GM23248 (cell line): ENCODE measurements at places on chromosomes 5 and 9. TPM values are rescaled to one million over a fixed set of nuclear protein-coding genes. Genes with fewer than 3 reads are reported as not detected.

The SLC34A3 gene
- total RNA-seq: not detected in 2 replicates

The CACFD1 gene
- 7.0 and 8.5 TPM in 2 replicates for total RNA-seq

The FLT4 gene
- 0.76 TPM in 1 of 2 replicates, not detected in the other for total RNA-seq

The CPEB4 gene
- 11.6 and 16.3 TPM in 2 replicates for total RNA-seq

The TAF1L gene
- not detected in 2 replicates for total RNA-seq

The MCIDAS gene
- total RNA-seq: not detected in 2 replicates

The SLCO6A1 gene
- not detected in 2 replicates for total RNA-seq

The NR4A3 gene
- total RNA-seq: 1.4 and 1.8 TPM in 2 replicates

The TICAM2 gene
- 1.9 and 12.3 TPM in 2 replicates for total RNA-seq

The C5orf22 gene
- total RNA-seq: 13.5 and 17.1 TPM in 2 replicates

The DIRAS2 gene
- total RNA-seq: not detected in 2 replicates

The SAPCD2 gene
- 5.4 TPM in 2 replicates for total RNA-seq

GRCh38 chr9:128999581-129000206 is 28.4 kb downstream of the SH3GLB2 start:
- peaks cover 9% of the 10 kb centered on the region; the same call in 1 of the 2 replicates for H3K36me3 ChIP-seq
- no peak overlapping the region for H3K27ac ChIP-seq
- no peaks in the 10 kb centered on the region for H3K27me3 ChIP-seq

DNA sequence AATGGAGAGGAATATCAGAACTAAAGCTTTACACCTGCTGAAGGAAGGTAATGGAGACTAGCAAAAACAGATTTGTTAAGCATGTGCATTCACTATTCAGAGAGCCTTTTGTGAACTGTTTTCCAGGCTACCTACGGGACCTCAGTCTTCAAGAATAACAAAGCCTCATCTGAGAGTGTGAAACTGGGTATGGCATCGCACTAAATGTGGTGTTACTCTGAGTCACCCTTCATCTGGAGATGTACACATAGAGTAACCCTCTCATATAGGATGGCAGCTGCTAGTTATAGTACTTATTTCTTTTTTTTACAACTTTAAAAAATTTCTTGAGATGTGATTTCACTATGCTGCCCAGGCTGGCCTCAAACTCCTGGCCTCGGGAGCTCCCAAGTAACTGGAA is 306.8 kb downstream of the ZNF608 start:
- no peak for DNase-seq
- H3K27me3 ChIP-seq: peaks cover 30% of the 10 kb centered on the region
- no peaks in the 10 kb centered on the region for H3K36me3 ChIP-seq
- H3K4me3 ChIP-seq: no peak overlapping the region
- no peaks in the 10 kb centered on the region for H3K4me1 ChIP-seq

DNA sequence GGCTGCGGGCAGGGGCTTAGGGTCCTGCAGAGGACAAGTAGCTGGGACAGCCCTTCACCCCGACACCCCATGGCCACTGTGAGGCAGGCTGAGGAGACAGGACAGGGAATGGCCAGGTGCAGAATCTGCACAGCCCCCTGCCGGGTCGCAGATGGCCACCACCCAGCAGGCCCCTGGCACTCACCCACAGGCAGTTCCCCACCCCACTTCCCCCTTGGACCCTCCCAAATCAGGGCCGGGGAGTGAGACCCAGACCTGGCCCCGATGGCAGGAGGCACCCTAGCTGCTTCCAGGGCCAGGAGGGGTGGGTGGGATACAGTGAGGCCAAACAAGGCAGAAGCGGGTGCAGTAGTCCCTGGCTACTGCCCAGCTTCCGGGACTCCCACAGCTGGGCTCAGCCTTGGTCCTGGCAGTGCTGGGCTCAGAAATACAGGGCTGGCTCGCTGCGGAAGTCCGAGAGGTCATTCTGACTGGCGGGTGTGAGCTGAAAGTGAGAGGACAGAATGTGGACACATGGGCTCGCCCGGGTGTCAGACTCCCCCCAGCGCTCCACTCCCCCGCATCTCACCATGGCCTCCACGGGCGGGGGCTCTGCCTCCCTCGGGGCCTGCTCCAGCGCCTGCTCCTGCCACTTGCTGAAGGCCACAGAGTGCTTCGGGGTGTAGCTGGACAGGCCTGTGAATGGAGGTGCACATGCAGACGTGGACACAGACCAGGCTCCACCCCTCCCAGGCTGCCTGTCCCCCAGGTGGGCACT is 3.4 kb downstream of the SSNA1 start:
- no peak overlapping the region for H3K27ac ChIP-seq
- no peaks in the 10 kb centered on the region for H3K27me3 ChIP-seq
- DNase-seq: no peak
- no peak overlapping the region for H3K4me3 ChIP-seq
- peaks cover 12% of the 10 kb centered on the region for H3K4me1 ChIP-seq

- DNase-seq: peak; percentile 78
- H3K4me1 ChIP-seq: 0 out of 2 replicates have a peak, but pooled peaks cover 3% of the 10 kb centered on the region
- H3K27ac ChIP-seq: no peak overlapping the region
- H3K36me3 ChIP-seq: no peaks in the 10 kb centered on the region
- no peak overlapping the region for H3K4me3 ChIP-seq
- no peaks in the 10 kb centered on the region for H3K27me3 ChIP-seq
These were observed 13.0 kb downstream of the SLC4A9 start for GRCh38 chr5:140372971-140373487.

DNA sequence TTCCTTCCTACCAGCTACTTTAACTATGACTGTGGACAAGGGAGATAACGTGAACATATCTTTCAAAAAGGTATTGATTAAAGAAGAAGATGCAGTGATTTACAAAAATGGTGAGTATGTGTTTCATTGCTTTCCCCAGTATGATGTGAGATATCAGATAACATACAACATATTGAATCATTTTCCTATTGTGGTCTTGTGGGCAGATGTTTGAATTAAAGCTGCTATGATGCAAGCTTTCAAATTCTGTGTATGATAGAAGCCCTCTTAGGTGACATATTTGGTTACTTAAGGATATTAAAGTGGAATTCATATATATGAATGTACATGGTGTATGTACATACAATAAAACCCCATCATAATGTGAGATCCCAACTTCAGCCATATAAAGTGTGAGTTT is 59.5 kb downstream of the TEK start:
- DNase-seq: no peak
- no peaks in the 10 kb centered on the region for H3K27me3 ChIP-seq
- no peaks in the 10 kb centered on the region for H3K36me3 ChIP-seq
- no peak overlapping the region for H3K27ac ChIP-seq
- H3K4me1 ChIP-seq: no peaks in the 10 kb centered on the region

DNA sequence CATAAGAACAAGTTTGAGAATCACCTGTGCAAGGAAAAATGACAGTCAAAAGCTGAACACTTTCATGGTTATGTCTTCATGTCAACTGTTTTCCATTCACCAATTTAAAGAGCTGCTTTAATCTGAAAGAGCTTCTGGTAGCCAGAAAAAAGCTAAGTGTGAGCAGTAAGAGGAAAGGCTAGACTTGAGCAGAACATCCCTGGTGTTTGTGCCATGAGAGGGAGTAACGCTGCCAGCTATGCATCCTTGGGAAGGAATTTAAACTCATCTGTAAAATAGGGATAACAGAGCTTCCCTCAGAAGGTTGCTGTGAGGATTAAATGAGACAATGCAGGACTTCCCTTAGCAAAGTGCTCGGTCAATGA is 193.7 kb downstream of the MAPKAP1 start:
- H3K27me3 ChIP-seq: no peaks in the 10 kb centered on the region
- H3K4me3 ChIP-seq: no peak overlapping the region
- 0 out of 2 replicates have a peak overlapping the region, but pooled peaks have one; percentile 3 for H3K27ac ChIP-seq
- no peak for DNase-seq
- H3K36me3 ChIP-seq: no peaks in the 10 kb centered on the region
- H3K4me1 ChIP-seq: peaks cover 21% of the 10 kb centered on the region

- H3K27me3 ChIP-seq: no peaks in the 10 kb centered on the region
- H3K36me3 ChIP-seq: peaks cover 70% of the 10 kb centered on the region
- H3K4me1 ChIP-seq: no peaks in the 10 kb centered on the region
- no peak overlapping the region for H3K27ac ChIP-seq
- no peak for DNase-seq
- H3K4me3 ChIP-seq: no peak overlapping the region
These were observed 38.2 kb upstream of the POMT1 start for GRCh38 chr9:131464354-131465000.

DNA sequence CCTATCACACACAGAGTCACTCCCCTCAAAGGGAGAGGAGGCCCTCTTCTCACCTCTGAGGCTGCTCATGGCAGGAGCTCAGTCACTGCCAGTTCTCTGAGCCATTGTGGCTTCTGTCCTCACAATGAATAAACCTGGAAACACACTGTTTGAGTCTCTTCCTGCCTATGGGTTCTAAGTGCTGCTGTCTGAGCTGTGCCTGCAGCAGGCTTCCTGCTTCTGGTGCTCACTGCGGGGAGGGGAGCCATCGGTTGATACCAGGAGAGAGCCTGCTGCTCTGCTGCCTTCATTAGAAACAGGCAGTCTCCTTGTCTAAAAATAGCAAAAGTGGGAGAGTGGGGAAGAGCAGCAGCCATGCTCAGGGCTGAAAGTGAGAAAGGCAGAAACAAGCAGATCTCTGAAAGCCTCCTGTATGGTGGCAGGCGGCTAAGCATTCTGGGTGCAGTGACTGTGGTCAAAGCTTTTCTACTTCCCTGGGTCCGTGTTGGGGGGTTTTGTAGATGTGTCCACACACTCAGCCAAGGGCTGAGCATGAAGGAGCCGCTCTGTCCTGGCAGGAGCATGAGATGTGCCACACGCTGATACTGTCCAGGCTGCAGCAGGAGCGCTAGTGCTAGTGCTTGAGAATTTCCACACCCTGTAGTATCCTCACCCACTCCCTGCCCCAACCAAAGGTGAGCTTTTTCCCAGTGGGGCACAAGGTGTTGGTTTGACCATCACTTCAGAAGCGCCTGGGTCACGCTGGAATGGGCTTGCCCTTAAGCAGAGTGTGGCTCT is 34.2 kb downstream of the PRKACG start:
- H3K27me3 ChIP-seq: no peaks in the 10 kb centered on the region
- no peak overlapping the region for H3K27ac ChIP-seq
- no peaks in the 10 kb centered on the region for H3K36me3 ChIP-seq

- H3K36me3 ChIP-seq: no peaks in the 10 kb centered on the region
- no peaks in the 10 kb centered on the region for H3K27me3 ChIP-seq
- H3K4me1 ChIP-seq: peaks cover 21% of the 10 kb centered on the region
- H3K27ac ChIP-seq: peak overlapping the region; percentile 13
- peak; percentile 75 for DNase-seq
These were observed 3.7 kb upstream of the FSD1L start for GRCh38 chr9:105444130-105444529.

DNA sequence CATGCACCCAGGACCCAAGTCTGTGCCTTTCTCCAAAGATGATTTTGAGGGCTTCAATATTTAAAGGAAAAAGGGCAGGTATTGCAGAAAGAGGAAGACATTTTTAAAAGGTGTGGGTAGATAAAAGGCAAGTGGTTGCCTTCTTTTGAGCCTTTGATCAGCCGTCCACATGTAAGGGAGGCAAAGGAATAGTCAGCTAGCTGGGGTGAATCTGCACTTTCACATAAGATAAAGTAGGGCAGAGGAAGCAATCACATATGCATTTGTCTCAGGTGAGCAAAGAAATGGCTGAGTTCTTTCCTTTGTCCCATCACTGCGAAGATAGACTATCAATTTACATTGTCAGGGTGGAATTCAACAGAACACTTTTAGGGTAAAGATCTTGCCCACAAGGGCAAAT is 19.9 kb downstream of the MGAT1 start:
- H3K4me1 ChIP-seq: peaks cover 31% of the 10 kb centered on the region
- H3K27ac ChIP-seq: no peak overlapping the region
- H3K36me3 ChIP-seq: no peaks in the 10 kb centered on the region

- peak; percentile 87 for DNase-seq
- no peak overlapping the region for H3K27ac ChIP-seq
- peak overlapping the region; percentile 25; the same call in 1 of the 2 replicates for H3K4me3 ChIP-seq
- H3K27me3 ChIP-seq: peaks cover 7% of the 10 kb centered on the region; the same call in 1 of the 2 replicates
These were observed 27.6 kb downstream of the COL15A1 start for GRCh38 chr9:98971168-98971914.

- no peaks in the 10 kb centered on the region for H3K27me3 ChIP-seq
- H3K27ac ChIP-seq: no peak overlapping the region
- no peak overlapping the region for H3K4me3 ChIP-seq
- no peak for DNase-seq
- no peaks in the 10 kb centered on the region; the same call in 1 of the 2 replicates for H3K36me3 ChIP-seq
These were observed 92.1 kb downstream of the PBX3 start for GRCh38 chr9:125839317-125839716.

DNA sequence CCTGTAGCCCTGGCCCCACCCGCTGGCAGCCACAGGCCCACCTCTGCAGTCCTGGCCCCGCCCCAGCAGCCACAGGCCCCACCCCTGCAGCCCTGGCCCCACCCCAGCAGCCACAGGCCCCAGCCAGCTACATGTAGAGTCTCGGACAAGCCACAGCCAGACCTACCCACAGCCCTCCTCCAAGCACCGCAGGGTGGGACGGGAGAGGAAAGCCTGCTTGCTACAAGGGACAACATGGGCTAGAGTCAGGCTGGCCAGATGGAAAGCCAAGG is 49.5 kb upstream of the SARDH start:
- H3K27ac ChIP-seq: no peak overlapping the region
- peak; percentile 15 for DNase-seq
- no peaks in the 10 kb centered on the region for H3K27me3 ChIP-seq
- H3K36me3 ChIP-seq: no peaks in the 10 kb centered on the region

DNA sequence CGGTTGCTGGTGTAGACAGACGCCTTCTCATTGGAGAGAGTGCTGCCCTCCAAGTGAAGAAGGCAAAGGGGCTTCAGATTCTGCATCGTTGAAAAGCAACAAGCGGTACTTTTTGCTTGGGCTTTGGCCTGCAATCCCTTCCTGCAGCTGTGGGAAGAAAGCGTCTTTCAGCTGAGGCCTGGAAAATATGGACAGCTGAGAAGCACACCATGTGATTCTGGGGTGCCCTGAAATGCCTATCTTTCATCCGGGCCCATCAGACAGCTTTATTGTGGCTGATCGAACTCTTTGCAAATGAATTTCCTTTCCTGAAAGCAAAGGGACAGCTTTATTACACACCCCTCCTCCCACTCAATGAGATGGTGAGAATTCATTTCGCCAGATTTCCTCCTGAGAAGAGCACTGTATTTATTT is 74.0 kb downstream of the NSG2 start:
- no peak for DNase-seq
- H3K27ac ChIP-seq: no peak overlapping the region
- no peak overlapping the region for H3K4me3 ChIP-seq
- no peaks in the 10 kb centered on the region for H3K36me3 ChIP-seq
- no peaks in the 10 kb centered on the region for H3K27me3 ChIP-seq
- no peaks in the 10 kb centered on the region for H3K4me1 ChIP-seq

DNA sequence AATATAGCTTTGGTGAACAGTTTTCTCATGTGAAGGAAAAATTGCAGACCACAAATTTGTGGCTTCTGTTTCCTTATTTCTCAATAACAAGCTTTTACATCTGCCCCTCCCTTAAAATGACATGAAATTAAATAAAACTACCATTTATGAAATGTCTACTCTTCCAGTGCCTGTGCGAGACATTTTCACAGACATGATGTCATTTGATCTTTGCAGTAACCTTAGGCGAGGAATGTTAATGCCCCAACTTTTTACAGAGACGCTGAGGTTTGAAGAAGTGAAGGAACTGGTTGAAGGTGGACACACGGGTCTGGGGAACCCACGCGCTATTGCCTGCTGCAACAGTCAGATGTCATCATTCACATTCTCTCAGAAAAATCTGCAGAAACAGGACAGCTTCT is 61.5 kb downstream of the OSTF1 start:
- no peak overlapping the region for H3K4me3 ChIP-seq
- H3K4me1 ChIP-seq: peaks cover 40% of the 10 kb centered on the region
- no peak for DNase-seq
- H3K36me3 ChIP-seq: no peaks in the 10 kb centered on the region
- H3K27ac ChIP-seq: no peak overlapping the region

- DNase-seq: no peak
- no peaks in the 10 kb centered on the region for H3K4me1 ChIP-seq
- no peaks in the 10 kb centered on the region for H3K36me3 ChIP-seq
- H3K27me3 ChIP-seq: peaks cover 30% of the 10 kb centered on the region
- H3K27ac ChIP-seq: no peak overlapping the region
- H3K4me3 ChIP-seq: no peak overlapping the region
These were observed 49.8 kb upstream of the OLFM1 start for GRCh38 chr9:135037521-135038250.
